M059J (cell line): ENCODE measurements at places on chromosomes 2 and 18. TPM values are rescaled to one million over a fixed set of nuclear protein-coding genes. Genes with fewer than 3 reads are reported as not detected.

- DNase-seq = no peak
These were observed 173.6 kb downstream of the GALR1 start for GRCh38 chr18:77422974-77423867.

DNA sequence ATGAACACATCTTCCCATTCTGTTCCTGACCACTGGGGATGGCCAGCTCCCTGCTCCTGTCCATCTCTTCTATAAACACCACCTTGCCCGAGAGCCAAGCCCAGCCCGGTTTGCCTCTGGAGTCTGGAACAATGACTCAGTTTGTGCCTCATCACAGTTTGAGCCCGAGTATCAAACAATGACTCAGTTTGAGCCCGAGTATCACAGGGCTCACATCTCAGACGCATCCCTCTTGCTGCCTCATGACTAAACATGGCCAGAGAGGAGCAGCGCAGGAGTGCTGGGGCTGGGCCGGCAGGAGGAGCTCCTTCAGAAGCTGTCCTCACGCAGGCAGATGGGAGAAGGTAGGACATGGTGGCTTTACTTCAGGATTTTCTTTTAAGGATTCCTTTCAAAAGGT lies 68.7 kb downstream of the PXDN start:
- peak; percentile 98 for DNase-seq

DNA sequence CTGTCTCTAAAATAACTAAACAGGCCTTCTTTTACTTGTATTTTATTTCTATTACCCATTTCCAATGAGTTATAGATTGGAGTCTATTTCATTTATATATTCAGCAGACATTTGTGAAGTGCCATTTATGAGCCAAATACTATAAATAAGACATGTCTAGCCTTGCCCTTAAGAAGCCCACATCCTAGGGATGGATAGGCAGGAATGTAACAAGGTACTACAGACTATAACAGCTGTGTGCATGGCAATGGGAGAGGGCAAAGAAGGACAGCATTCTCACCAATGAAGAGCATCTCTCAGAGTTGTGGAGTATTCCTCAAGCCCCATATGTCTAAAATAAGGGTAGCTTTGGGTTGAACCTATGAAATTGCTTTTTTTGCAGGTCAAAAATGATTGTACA lies 161.9 kb upstream of the RASGRP3 start:
- no peak for DNase-seq

- no peak for DNase-seq
These were observed 23.5 kb upstream of the ITGB6 start for GRCh38 chr2:160223560-160223959.

- DNase-seq = no peak
These were observed 22.2 kb upstream of the YWHAQ start for GRCh38 chr2:9652898-9653479.

DNA sequence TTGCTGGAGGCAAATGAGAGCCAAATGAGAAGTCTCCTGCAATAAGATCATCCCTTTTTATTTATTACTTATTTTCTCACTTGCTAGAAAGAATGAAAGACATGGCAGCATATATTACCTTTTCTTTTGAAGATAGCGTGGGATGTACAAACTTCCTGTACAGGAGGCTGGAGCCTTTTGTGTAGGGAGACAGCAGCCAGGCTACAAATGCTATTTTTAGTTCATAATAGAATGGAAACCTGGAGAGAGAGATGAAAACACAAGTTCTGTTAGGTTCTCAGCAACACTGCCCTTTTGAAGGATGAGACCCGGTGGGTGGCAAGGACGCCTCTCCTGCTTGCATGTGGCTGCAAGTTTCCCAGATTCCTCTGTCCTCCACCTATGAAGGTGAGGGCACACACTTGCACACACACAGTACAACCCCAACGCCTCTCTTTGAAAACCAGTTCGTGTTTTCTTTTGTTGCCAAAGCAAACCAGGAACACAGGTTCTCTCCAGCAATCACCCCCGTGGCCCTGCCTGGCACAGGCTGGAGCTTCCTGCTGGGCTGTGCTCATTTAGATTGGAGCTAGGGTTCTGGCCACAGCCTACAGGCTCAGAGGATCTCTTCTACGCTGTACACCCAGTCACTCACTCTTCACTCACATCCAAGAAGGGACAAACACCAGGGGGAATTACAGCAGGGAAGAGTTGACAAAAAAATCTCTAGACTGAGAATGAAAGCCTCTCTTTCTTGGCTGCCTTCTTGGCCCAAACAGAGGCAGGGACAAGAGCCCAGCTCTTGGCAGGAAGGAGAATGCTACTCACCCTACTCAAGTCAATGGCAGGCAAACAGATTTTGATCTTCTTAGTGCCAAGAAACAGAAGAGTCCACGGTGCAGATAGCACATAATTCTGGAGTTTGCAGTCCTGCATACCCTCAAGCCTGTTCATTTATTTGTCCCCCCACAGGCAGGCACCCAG lies 55.6 kb downstream of the MRPL35 start:
- no peak for DNase-seq

GRCh38 chr2:142286618-142287017 lies 155.8 kb upstream of the LRP1B start:
- DNase-seq = peak; percentile 3

GRCh38 chr2:239576784-239577685 lies 176.2 kb upstream of the HDAC4 start:
- no peak for DNase-seq

- peak; percentile 4 for DNase-seq
These were observed 35.7 kb upstream of the SLC8A1 start for GRCh38 chr2:40487602-40488001.

DNA sequence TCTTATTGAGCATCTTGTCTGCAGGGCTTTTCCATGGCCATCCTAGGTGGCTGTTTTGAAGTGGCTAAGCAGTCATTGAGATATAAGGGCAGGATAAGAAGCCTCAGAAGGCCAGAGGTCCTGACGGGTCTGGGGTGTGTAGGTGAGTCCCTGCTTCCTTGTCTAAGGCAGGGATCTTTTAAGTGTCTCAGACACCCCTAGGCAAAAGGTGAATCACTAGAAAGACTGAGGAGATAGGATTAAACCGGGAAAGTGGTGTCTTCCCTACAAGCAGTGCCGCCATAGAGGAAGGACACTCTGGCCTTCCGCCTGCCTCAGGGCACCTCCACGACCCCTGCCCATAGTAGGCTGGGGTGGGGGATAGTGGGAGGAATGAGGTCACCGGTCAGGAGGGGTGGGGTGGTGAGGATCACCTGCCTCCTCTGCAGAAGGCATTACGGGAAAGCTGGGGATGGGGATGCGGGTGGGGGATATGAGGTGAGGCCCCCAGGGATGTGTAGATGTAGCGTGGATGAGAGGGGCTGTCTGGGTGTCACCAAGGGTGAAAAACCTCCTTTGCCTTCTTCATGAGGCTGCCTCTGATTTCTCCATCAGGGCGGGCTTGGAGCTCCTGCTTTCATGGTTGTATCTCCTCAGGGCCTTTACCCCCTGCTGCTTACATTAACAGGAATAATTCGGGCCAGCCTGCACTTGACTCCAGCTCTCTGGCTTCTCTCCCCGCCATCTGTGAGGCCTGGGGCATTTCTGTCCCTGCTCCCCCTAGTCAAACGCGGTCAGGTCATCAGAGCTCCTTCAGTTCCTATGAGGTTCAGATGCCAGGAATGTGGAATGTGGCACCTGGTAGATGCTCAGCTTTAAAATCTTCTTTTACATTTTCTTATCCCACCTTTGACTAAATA lies 244.0 kb downstream of the DYSF start:
- peak; percentile 36 for DNase-seq

DNA sequence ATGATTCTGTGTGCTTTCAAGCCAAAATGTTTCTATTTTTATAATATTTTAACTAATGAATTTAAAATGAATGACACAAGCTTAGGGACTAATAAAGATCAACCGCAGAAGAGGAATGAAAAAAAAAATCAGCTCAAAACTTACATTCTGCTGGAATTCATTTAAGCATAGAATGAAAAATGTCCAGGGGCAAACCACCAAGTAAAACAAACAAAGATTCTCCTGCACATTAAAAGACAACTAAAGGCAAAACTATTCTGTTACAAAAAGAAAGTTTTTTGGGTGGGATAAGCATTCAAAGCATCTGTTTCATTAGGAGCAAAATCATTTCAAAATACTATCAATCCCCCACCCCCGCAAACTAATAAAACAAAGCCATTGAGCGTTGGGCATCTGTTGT lies 99.3 kb upstream of the SOX11 start:
- no peak for DNase-seq

Gene SF3B6
- total RNA-seq = 302 and 310 TPM in 2 replicates

Gene RHOB
- 81.9 and 102 TPM in 2 replicates for total RNA-seq

Gene LNPK
- total RNA-seq = 20.8 and 27.7 TPM in 2 replicates

Gene PEX13
- total RNA-seq = 47.8 and 59.4 TPM in 2 replicates

Gene CDKL4
- total RNA-seq = not detected in 2 replicates

Gene PSD4
- total RNA-seq = 6.4 and 14.7 TPM in 2 replicates

Gene SERPINB3
- not detected in 2 replicates for total RNA-seq

Gene ANKRD62
- not detected in 2 replicates for total RNA-seq

Gene NEURL3
- 0.59 and 1.1 TPM in 2 replicates for total RNA-seq
